A549 treated with GW870086 at 1 μM for 4 hours (cell line): ENCODE measurements at places on chromosomes 6 and 20. TPM values are rescaled to one million over a fixed set of nuclear protein-coding genes. Genes with fewer than 3 reads are reported as not detected.

SEMG1 gene
- total RNA-seq: not detected in 5 replicates

GNRH2 gene
- 0.29 to 0.59 TPM (median 0.32 TPM) in 4 of 5 replicates, not detected in the other for total RNA-seq

C2 gene
- total RNA-seq: 0.07 to 0.43 TPM (median 0.23 TPM) in 5 replicates

VSX1 gene
- total RNA-seq: 0.43 to 1.1 TPM (median 0.61 TPM) in 5 replicates

SLC22A16 gene
- total RNA-seq: not detected in 5 replicates

TRIM10 gene
- not detected in 5 replicates for total RNA-seq

APCDD1L gene
- total RNA-seq: 0.05 to 0.10 TPM (median 0.09 TPM) in 3 of 5 replicates, not detected in the others

FGD2 gene
- total RNA-seq: not detected in 5 replicates

CCR6 gene
- total RNA-seq: 0.16 TPM in 1 of 5 replicates, not detected in the others

KCNQ5 gene
- total RNA-seq: 0.89 to 1.8 TPM (median 1.4 TPM) in 5 replicates

MRPL14 gene
- total RNA-seq: 58.9 to 79.1 TPM (median 65.8 TPM) in 5 replicates

CTNNBL1 gene
- 56.1 to 76.4 TPM (median 65.1 TPM) in 5 replicates for total RNA-seq

BMP2 gene
- total RNA-seq: 0.31 to 0.46 TPM (median 0.38 TPM) in 5 replicates

ENPP4 gene
- total RNA-seq: 0.11 to 0.41 TPM (median 0.25 TPM) in 5 replicates

CUL9 gene
- 5.6 to 10.0 TPM (median 8.2 TPM) in 5 replicates for total RNA-seq

SNTA1 gene
- total RNA-seq: 8.3 to 12.7 TPM (median 10.1 TPM) in 5 replicates
